ENCODE measurements at places on chromosomes 5 and 9.
A peak's percentile ranks its signal among the peaks of the same experiment; 100 is the strongest.

GRCh38 chr5:20370061-20370460 is 382.1 kb upstream of the CDH18 start:
- DNase-seq = no peak

- DNase-seq = no peak
Measured at GRCh38 chr9:136044207-136044970, 50.7 kb downstream of the NACC2 start.

DNA sequence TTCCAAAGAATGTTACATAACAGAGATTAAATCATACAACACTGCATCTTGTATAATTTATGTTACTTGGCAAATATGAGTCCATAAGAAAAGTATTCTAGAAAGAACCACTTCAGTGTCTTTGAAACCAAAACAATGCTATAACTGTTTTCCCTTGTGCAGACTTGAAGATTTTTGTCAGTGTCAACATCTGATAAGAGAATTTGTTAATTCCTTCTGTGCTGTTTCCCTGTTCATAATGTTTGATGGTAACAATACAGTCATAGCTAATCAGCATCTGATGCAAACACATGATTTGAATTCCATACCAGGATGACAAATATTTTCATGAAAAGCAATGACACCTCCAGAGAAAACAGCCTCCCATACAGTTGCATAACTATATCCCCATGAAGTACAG is 306.8 kb downstream of the SEMA5A start:
- DNase-seq = no peak

DNA sequence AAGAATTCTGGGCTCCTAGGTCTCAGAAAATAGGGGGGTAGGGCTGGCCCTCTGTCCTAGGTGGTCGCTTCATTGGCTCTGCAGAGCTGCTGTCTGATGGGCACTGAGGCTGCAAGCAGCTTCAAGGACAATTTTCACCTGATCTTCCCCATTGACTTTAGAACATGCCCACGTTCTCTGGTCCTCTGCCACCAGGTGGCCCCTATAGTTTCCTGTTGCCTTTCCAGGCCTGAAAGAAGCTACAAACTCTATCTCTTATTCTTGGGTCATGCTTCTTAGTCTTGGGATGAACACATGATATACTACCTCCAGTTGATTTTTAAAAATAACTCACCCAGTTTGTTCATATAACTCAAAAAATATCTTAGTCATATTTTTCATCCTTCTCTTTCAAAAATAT is 26.3 kb downstream of the SPZ1 start:
- DNase-seq = peak; percentile 26

DNA sequence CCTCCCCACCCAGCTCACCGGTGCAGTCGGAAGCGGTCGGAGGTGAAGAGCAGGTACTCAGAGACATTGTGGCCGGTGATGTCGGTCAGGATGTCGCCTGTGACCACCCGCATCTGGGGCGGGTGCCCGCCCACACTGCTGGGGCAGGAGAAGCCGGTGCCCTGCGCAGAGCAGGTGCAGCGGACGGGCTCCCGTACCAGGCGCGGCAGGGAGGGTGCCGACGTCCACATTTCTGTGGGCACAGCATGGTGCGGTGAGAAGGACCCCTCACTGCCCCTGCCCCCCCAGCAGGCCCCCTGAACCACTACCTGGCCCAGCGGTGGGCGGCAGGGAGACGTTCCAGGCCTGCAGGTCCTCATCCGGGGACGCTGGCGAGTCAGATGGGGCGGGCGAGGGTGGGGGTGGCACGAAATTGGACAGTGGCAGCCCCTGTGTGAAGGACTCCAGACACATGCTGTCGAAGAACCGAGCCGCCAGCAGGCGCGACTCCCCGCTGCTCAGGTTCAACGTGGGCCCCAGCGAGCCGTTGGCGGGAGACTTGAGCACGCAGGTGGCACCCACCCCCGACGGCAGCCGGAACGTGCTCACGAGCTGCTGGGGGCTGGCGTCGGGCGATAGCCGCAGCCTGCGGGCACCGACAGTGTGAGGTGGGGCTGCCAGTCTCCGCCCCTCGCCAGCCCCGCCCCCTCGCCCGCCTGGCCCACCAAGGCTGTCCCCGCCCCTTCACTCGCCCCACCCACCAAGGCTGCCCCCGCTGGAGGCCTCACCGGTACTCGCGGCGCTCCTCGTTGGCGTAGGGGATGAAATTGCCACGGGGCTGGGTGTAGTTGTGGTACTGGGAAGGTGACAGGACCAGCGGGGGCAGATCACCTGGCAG is 15.1 kb downstream of the ABCA2 start:
- no peak for DNase-seq

GRCh38 chr5:141186897-141187512 is at the start of gene PCDHB9:
TSS of gene PCDHB9 (plus strand) at chr5:141187161. CDS start at chr5:141187319, 158 bp downstream.
- no peak for DNase-seq

GRCh38 chr5:24365406-24365805 is 279.4 kb downstream of the CDH10 start:
- no peak for DNase-seq

- DNase-seq = no peak
Measured at GRCh38 chr9:133533857-133534256, 647 bp upstream of the ADAMTSL2 start.

DNA sequence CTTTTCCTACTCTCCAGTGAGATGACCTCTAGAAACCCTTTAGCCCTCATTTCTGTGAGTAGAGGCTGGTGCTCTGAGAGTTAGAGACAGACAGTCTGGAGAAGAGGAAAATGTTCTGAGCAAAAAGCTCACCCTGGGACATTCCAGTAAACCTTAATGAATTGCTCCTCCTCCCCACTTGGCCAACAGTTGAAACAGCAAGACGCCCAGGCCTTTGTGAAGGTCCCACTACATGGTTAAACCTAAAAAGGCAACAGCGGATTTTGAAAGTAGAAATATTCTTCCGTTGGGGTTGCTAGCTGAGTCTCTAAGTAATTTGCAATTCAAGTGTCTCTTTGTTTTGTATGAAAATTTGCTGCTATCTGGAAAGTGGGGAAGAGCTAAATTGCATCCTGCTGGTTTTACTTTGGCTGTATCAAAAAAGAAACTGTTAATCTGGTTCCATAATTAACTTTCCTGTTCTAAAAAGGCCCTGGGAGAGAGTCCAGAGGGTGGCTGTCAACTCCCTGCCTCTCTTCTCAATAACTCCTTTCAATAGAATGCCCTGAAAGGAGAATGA is 63.8 kb downstream of the ATP10B start:
- DNase-seq = no peak

- DNase-seq = no peak
Measured at GRCh38 chr9:135692410-135692809, 6.9 kb downstream of the SOHLH1 start.

DNA sequence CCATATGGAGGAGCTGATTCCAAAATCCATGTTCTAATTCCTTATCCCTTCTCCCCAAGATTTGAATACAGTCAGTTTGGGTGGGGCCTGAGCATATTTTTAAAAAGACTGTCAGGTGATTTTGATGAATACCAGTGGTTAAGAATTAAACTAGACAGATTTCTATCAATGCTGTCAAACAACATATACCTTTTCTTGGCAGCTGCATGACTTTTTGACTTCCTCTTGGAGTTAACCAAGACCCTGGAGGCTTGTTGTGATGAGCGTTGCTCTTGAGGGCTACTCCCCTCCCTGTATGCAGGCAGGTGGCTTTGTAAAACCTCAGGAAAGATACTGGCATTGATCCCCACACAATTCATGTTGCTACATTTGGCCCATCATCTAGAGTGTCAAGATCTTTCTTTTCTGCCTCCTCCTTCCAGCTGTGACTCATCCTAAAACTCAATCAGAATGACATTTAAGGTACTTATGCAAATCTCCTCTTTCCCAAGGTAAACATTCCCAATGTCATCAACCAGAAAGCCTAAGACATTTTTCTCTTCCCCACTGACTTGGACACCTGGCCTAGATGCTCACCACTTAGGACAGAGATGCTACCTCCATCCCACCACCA is 61.7 kb downstream of the PPP2R2B start:
- no peak for DNase-seq

DNA sequence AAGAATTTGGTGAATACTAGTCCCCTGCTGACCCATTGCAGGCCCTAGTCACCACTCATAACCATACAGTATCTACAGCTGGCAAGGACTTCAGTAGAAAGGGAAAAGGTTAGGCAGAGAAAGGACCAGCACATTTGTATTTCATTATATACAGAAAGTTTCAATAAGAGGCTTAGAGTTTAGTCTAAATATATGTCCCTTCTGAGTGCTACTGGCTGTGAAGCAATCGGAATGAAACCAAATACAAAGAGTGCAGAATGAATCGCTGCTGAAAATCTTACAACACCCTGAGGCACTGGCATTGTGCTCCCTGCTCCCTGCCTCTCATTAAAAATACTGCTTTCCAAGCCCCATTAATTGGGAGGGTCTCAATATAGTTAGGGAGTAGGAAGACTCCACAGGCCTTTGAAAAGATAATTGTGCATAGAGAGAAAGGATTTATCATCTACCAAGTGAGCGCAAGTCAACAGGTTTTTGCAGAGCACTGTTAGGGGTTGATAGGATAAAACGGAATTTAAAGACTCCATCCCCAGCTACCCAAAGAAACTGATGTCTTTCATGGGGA is 110.8 kb downstream of the SLC1A3 start:
- DNase-seq = no peak

DNA sequence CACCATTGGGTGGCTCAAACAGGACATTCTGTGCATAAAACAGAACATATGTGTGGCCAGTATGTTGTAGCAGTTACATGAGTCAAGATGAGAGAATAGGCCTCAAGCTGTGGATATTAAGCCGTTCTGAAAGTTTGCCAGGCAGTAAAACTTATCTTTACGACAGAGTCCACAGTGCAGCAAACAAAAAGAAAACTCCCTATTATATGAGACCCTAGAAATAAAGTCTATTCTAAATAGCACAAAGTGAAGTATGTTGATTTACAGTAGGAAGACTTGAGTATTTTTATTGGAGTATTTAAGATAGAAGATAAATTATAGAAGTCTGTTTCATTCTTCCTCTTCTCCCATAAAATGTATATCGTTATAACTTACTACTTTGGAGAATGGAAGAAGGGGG is 271.5 kb downstream of the ADGRV1 start:
- no peak for DNase-seq

- no peak for DNase-seq
Measured at GRCh38 chr5:134103998-134104654, 10.4 kb upstream of the TCF7 start.

GRCh38 chr5:172540099-172540870 is 86.0 kb upstream of the SH3PXD2B start:
- no peak for DNase-seq

GRCh38 chr9:22241611-22242010 is 205.0 kb upstream of the DMRTA1 start:
- DNase-seq = no peak

GRCh38 chr5:139404484-139404840 is 573 bp upstream of the SPATA24 start:
- DNase-seq = no peak

- DNase-seq = no peak
Measured at GRCh38 chr9:1722404-1722803, 292.7 kb upstream of the SMARCA2 start.

DNA sequence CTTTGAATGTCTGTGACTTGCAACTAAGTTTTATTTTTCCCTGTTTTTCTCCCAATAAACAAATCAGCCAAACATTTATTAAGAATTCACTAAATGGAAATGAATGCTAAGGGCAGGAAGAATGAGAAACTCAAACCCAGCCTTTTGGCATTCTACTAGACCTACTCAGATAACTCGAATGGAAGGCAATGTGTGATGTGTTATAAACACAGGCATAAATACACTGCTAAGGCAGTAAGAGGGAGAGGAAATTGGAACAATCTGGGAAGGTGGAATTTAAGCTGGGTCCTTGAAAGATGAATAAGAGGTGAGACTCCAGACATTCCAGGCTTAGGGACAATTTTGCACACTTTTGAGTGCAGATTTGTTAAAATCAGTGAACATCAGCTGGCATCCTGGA is 34.7 kb downstream of the MARCHF3 start:
- no peak for DNase-seq

DNA sequence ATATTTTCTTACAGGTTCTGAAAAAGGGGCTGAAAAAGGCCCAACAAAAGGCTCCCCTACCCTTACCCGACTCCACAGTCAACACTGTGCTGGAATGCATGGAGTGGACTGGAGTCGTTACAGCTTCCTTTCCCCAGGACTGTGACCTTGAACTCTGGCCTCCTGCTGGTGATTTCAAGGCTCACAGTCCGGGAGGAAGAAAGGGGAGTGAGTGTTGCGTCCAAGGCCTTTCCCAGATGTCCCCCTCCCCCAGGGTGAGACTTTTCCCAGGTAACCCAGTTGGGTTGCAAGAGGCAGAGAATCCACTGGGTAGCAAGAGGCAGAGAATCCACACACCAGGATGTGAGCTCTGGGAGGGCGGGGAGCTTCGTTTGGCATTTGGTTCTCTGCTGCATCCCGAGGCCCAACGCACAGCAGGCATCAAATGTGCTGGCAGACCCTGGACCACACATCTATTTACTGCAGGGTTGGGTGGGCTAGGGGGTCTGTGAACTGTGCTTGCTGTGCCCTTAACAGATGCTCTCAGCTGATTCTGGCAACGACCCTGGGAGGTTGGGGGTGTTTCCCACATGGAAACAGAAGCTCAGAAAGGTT is 37.5 kb downstream of the FABP6 start:
- no peak for DNase-seq

DNA sequence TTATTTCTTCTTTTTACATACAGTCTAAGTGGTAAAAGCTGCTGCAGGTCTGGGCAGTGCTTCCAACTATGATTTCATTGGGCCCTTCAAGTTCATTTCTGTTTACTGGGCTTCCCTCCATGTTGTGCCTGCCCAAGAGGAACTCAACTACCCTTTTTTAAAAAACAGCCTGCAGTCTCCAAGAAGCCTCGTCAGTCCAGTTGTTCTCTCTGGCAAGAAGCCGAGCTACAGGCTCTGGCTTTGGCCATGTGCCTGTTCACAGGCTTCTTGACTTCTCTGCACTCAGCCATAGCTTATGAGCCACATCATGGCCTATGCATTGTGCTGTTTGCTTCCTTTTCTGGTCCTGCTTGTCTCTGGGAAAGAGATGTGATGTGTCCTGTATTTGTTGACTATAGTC is 119.7 kb upstream of the PJA2 start:
- no peak for DNase-seq

- DNase-seq = no peak
Measured at GRCh38 chr9:98873951-98874371, 66.5 kb downstream of the GALNT12 start.

DNA sequence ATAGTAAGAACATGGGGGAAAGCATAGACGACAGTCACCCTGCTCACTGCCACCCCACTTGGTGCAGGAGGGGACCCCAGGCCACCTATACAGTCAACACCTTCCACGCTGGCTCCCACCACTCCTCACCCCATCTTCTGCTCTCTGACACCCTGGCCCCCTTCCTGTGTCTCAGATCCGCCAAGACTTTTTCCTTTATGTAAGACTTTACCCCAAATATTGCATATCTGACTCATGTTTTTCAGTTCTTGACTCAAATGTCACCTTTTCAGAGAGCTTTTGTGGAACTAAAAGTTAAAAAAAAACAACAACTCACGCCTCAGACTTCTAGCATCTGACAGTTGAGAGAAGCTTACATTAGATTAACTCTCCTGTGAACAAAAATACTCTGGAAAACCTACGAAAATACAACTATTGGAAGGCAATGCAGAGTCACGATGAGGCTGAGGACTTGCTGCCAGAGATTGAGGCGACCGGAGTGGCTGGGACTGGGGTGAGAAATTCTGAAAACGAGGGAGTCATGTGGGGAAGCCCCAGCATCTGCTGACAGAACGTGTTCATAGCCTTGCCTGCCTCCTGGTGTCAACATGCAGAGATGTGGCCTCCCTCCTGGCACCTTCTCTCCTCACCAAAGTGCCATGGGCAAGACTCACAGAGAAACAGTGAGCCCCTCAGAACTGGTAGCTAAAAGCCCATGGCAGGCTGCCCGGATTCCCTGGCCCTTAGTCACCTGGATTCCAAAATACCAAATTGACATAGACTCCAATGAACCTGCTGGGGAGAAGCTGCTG is 22.4 kb upstream of the FCN2 start:
- no peak for DNase-seq
